ENCODE measurements at places on chromosomes 7 and 10. TPM values are rescaled to one million over a fixed set of nuclear protein-coding genes. Genes with fewer than 3 reads are reported as not detected.

FFAR4 gene
- total RNA-seq, result 0.13 TPM

ZKSCAN1 gene
- 105 TPM for total RNA-seq

HHEX gene
- 6.3 TPM for total RNA-seq

NUTM2E gene
- total RNA-seq, result 0.16 TPM

PNLIP gene
- not detected for total RNA-seq

GRCh38 chr7:92313055-92313454, 67.3 kb downstream of the ANKIB1 start:
- DNase-seq, result no peak

DNA sequence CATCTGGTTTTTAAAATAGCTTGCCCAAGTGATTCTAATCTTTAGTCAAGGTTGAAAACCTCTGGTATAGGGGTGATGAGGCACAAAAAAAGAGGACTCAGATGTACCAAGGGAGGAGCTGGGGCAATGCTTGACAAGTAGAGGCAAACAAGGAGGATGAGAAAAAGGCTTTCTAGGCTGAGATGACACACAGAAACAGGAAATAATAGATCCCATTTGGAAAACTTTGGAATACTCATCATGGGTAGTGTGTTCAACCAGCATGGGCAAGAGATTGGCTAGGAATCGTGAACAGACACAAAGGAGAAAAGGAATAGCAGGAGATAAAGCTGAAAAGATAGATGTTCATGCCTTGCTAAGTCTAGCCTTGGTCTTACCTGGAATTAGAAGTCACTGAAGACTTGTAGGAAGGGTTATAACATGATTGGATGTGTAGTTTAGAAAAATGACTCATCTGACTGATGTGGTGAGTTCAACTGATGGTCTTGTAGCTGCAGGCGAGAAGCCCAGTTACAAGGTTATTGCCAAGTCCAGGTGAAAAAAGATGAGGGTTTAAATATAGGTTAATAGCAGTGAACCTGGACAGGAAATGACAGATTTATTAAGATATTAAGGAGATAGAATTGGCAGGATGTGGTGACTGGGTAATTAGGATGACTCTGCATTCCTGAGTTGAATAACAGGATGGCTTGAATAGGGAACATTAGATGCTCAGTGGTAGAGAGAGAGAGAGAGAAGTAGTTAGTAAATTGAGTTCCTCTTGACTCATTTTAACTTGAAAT, 214.0 kb upstream of the LRGUK start:
- no peak for DNase-seq

DNA sequence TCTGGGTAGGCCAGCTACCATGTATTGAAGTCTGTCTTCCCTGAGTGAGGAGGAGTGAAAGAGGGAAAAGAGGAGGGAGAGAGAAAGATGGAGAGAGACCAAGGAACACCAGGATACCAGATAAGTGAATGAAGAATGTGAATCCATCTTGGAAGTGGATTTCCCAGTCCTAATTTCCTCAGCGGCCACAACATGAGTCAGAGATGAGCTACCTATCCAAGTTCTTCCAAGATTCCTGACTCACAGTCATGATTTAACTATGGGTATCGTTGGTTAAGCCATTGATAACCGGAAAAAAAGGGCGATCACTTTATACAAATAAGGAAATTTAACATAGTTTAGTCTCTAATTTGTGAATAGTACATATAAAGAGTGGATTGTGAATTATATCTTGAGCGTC, 561.8 kb downstream of the ATRNL1 start:
- no peak for DNase-seq

DNA sequence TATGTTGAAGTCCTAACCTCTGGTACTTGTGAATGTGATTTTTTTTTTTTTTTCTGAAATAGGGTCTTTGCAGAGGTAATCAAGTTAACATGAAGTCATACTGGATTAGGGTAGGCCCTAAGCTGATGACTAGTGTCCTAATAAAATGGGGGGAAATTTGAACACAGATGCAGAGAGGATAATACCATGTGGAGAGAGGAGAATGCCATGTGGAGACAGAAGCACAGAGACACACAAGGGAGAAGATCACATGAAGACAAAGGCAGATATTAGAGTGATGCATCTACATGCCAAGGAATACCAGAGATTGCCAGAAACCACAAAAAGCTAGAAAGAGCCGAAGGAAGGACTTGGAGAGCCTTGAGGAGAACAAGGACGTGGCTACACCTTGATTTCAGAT, 28.5 kb upstream of the ARMC3 start:
- no peak for DNase-seq

DNA sequence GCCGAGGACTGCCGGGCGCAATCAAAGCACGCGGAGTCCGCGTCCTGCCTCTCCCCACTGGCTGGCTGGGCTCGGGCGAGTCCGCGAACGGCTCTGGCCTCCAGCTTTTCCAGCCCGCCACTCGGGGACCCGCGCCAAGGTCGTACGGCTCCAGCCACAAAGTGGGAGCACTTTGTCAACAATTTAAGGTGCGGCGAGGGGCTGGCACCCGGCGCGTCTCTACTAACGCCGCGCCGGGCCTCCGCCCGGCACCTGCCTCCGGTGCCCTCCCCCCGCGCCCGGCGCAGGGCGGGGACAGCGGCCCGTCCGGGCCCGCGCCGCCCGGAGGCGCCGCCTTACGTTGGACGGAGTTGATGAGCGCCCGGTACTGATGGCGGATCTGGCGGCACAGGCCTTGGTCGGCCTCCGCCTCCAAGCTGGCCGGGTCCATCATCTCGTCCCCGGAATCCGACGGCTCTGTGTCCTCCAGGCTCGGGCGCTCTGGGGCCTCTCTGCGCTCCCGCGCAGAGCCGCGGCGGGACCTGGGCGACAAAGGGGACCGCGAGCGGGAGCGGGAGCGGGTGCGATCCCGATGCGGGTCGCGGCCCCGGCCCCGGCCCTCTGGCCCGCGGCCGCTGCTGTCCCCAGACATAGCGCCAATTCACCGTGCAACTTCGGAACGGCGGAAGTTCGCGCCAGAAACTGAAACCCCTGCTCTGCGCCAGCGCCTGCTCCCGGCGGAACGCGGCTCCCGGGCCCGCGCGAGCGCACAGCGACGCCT, at the start of gene NSMCE4A:
NSMCE4A (minus strand) TSS at position 683 of the 760 bp plus-strand sequence; CDS start at position 631, 52 bp downstream.
- DNase-seq, result peak; percentile 81

Data from ureter (tissue), 1 donor.